ENCODE measurements at places on chromosomes 1 and 21. TPM values are rescaled to one million over a fixed set of nuclear protein-coding genes. Genes with fewer than 3 reads are reported as not detected.

DNA sequence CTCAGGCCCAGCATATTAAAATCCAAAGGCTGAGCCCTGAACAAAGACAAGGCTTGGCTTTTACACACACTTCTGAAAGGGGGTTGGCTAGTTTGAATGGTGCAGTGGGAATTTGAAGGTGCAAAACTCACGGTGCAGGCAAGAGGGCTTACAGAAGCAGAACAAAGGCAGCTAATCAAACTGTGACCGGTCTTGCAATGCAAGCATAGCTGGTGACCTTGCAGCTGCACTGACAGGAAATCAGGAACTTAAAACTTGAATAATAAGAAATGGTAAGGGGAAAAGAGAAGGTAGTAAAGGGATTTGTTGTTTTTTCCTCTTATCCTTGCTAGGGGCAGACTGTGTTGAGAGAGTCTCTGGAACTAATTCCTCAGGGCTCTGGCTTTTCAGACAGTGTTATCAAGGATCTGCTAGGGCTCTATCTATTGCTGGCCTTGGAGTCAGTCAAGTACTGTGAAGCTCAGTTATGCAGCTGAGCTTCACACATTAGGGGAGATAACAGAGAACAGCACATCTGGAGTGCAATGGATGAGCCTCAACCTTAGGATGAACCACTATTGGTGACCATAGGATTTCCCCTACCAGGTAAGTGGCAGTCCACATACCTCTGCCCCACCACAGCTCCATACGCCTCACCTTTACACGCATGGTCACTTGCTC lies 97.6 kb downstream of the PPIAL4G start:
- H3K4me1 ChIP-seq: peaks cover 16% of the 10 kb centered on the region
- DNase-seq: peak; percentile 29
- H3K27me3 ChIP-seq: peaks cover 8% of the 10 kb centered on the region
- no peak overlapping the region for H3K27ac ChIP-seq

GRCh38 chr21:38798481-38798882 lies 7.2 kb upstream of the ETS2 start:
- peaks cover 20% of the 10 kb centered on the region for H3K4me1 ChIP-seq
- DNase-seq: peak; percentile 92
- no peak overlapping the region for H3K4me3 ChIP-seq
- H3K36me3 ChIP-seq: no peaks in the 10 kb centered on the region
- H3K27me3 ChIP-seq: no peaks in the 10 kb centered on the region
- no peak overlapping the region for H3K27ac ChIP-seq

GRCh38 chr1:186239171-186239570 lies 135.9 kb downstream of the TPR start:
- H3K4me1 ChIP-seq: no peaks in the 10 kb centered on the region
- H3K36me3 ChIP-seq: no peaks in the 10 kb centered on the region
- no peaks in the 10 kb centered on the region for H3K27me3 ChIP-seq
- H3K27ac ChIP-seq: no peak overlapping the region
- no peak for DNase-seq

DNA sequence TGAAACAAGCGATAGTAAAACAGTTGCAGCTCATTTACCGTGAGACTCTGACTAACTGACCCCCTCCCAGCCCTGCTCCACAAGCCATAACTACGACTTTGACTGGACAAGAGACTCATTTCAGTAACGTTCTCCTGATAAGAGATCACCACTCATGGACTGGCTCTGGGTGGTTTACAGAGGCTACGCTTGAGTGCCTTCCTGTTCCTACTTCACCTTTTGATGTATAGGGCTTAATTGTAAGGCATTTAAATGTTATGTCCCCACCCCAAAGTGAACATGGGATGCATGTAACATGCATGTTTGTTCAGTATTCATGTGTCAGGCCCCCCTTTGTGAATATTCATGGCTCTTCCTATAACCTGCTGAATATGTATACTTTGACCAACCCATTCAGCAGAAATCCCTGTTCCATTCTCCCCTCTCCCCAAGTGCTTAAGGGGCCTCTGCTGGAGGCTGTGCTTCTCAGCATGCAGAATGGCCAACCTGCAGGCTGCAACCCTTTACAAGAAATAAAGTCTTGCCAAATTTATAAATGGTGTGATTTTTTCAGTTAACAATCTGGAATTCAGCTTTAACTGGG lies 50.7 kb upstream of the SPOCD1 start:
- no peaks in the 10 kb centered on the region for H3K4me1 ChIP-seq
- H3K4me3 ChIP-seq: no peak overlapping the region
- no peaks in the 10 kb centered on the region for H3K27me3 ChIP-seq
- H3K27ac ChIP-seq: no peak overlapping the region
- DNase-seq: no peak

DNA sequence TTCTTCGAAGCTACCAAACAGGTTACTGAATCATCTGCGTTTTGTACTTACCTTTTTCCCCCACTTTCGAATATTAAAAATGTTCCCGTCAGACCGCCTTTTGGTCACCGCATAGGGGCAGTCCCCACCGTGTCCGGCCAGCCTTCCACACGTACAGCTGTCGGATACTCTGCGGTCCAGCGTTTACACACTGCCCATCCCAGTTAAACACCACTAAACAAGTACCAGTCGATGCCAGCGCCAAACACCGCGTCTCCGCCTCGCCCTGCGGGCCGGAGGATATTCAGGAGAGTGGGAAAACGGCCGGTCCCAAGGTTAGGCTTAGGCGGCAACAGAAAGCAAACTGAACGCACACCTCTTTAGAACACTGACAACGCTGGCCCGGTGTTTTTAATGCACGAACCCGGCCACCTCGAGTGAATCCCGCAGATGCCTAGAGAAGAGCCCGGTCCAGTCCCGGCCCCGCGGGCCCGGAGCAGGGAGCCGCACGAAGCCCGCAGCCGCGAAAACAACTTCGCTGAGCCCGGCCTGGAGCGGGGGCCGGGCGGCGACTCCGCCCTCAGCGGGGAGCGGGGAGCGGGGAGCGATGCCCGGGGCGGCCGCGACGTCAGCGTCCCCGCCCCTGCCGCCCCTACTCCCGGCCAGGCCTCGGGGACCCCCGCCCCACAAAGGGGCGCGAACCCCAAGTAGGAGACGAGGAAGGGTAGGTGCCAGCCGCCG lies 730 bp upstream of the PHF13 start:
- DNase-seq: peak; percentile 62
- H3K4me1 ChIP-seq: peaks cover 18% of the 10 kb centered on the region
- peak overlapping the region; percentile 94 for H3K27ac ChIP-seq

Gene TNNI3K
- not detected for total RNA-seq

Gene MNDA
- total RNA-seq: 11.1 TPM

Gene OPRD1
- not detected for total RNA-seq

Gene MROH9
- total RNA-seq: not detected

Gene PTGER3
- 44.3 TPM for total RNA-seq

Measured in stomach (tissue), 19 donors.